ENCODE measurements at places on chromosomes 5 and 9.
A peak's percentile ranks its signal among the peaks of the same experiment; 100 is the strongest.

GRCh38 chr9:21919377-21920362 lies 74.5 kb downstream of the CDKN2A start:
- DNase-seq: peak; percentile 72

GRCh38 chr5:173010547-173011464 lies 27.2 kb downstream of the ATP6V0E1 start:
- DNase-seq: no peak

DNA sequence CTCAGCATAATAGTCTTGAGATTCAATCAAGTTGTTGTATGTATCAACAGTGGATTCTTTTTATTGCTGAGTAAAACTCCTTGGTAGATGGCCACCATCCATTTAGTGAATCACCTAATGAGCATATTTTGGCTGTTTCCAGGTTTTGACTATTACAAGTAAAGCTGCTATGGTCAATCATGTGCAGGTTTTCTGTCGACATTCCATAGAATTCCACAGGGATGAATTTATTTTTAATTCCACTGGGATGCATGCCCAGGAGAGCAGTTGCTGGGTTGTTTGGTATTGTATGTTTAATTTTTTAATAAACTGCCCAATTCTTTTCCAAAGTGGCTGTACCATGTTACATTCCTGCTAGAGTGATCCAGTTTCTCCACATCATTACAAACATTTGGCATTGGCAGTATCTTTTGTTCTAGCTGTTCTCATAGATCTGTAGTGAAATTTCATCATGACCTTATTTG lies 10.5 kb upstream of the S1PR3 start:
- DNase-seq: no peak

DNA sequence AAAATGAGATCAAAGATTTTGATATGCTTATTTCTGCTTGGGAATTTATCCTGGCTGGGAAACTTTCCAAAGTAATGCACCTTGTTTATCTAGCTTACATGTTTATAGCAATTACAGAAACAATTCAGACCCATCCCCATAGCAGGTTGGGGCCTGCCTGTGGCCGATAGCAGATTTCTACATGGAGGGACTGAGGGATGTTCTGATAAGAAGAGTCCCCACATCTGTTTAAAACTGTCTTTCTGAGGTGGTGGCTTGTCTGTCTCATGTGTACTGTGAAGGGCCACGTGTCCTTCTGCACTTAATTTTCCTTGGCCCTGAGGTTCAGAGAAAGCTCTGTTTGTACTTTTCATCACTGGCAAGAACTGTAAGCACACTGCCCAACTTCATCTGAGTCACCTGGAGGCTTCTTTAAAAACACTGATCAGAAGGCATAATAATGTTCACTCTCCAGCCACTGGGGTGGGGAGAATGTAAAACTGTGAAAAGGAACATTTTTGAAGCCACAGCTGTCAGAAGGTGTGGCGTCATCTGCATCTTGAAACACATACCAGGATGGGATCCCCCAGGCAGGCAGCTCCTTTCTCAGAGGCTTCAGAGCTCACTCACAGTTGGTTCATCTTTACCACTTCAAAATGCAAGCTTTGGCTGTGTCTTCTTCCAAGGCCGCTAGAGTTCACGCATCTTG lies 80.3 kb downstream of the MAP1B start:
- DNase-seq: no peak

DNA sequence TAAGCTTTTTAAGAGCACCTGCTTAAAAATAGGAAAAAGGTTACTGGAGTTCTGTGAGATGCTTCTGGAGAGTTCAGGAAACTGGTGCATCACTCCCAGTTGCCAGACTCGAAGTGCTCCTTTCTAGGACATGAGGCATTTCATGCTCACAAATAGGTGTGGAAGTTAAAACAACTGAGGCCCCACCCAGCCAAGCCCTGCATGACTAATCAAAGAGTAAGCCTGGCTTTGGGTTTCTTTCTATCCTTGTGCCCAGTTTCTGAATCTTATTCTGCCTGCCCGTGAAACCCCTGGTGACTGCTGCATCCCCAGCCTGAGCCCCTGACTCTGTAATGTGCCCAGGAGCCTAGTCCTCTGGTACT lies 7.7 kb downstream of the SPINK9 start:
- no peak for DNase-seq

GRCh38 chr5:152437866-152438265 lies 32.8 kb upstream of the NMUR2 start:
- DNase-seq: no peak

DNA sequence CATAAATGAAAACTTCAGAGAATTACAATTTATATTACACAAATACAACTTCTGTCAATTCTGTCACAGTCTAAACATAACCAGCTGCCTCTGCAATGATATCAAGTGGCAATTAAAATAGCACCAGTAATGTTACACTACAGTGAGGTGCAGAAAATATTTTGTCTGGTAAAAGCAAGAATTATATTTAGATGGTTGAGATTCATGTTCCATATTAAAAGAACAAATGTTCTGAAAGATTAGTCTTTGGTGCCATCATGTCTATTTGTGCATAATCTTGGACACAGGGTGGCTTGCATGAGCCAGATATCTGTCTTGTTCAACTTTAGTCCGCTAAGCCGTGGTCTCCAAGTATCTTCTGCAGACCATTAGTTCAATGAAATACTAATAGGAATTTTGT lies 29.0 kb upstream of the PRR16 start:
- DNase-seq: no peak

- no peak for DNase-seq
These were observed 77.8 kb downstream of the TENT4A start for GRCh38 chr5:6791031-6791430.

DNA sequence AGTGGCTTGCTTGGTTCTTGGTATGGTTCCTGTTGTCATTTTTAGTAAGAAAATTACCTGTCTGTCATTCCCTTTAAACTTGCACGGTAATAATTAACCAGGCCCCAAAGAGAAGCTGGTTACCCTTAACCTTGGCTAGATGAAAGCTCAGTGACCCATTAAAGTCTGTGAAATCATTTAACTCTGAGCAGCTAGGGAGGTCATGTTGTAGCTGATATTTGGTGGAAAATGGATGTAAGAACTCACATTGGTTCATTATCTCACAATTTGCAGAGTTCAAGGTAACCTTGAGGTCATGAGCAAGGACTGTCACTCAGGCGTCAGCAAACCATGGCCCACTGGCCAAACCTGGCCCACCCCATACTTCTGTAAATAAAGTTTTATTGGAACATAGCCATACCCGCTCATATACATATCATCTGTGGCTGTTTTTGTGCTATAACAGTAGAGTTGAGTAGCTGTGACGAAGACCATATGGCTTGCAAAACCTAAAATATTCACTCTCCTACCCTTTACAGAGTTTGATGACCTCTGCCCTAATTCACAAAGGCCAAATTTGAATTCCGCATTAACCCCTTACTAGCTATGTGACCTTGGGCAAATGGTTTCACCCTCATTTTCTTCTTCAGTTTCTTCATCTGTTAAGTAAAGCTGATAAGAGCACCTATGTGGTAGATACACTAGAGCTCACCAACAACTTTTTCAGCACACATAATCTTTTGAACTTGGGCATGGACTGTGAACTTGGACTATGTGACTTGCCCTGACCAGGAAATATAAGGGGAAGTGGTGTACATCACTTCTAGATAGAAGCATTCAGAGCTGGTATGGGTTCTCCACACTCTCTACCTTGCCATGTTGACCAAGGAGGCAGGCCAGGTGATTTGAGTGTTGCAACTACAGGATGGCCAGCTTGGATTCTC lies 61.5 kb upstream of the CPEB4 start:
- DNase-seq: no peak

DNA sequence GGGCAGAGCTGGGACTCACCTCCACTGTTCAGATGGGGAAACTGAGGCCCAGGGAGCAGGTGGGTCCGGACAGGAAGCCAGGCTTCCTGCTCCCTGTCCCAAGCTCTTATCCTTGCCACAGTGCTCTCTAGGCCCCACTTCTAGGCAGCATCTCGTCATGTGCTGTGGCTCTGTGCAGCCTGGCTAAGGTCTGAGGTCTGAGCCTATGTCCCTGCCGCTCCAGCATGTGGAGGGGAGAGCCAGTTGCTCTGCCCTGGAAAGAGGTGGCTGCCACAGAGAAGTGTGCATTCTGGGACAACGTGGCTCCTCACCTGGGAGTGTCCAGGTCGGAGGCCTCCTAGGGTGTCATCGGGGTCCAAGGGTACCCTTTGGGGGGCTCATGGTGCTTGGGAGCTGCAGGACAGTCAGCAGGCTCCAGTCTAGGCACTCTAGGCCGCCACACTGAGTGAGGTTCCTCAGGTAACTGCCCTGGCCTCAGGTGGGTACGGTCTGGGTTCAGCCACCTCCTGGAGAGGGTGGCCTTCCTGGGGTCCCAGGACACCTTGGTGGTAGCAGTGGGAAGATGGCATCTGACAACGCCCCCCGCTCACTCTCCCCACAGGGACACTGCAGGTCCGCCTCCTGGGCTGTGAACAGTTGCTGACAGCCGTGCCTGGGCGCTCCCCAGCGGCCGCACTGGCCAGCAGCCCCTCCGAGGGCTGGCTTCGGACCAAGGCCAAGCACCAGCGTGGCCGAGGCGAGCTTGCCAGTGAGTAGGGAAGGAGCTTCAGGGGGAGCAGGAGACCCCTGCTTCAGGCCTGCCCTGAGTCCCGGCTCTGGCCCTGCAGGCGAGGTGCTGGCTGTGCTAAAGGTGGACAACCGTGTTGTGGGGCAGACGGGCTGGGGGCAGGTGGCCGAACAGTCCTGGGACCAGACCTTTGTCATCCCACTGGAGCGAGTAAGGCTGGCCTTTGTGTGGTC lies 10.4 kb downstream of the PKN3 start:
- DNase-seq: no peak

GRCh38 chr5:151167022-151167421 lies 9.4 kb upstream of the ANXA6 start:
- DNase-seq: no peak

GRCh38 chr9:18638371-18639249 lies 164.7 kb downstream of the ADAMTSL1 start:
- no peak for DNase-seq

DNA sequence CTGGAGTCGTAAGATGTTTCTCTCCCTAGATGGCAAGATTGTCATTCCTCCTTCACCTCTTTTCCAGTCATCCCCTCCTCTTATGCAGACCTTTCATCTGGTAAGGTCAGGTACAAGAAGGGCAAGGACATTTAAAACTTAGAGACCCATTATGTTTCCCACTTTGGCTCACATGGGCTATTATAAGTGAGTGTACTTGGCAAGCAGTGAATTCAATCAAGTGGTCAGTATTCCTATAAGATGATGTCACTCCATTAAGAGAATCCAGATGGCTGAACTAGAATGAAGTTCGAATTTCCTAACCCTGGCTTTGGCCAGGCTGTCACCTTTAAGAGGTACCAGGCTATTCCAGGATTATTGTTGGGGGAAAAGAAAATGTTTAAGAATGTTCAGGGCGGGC lies 32.2 kb downstream of the ZNF131 start:
- no peak for DNase-seq

GRCh38 chr5:158857371-158857770 lies 242.3 kb downstream of the EBF1 start:
- no peak for DNase-seq

DNA sequence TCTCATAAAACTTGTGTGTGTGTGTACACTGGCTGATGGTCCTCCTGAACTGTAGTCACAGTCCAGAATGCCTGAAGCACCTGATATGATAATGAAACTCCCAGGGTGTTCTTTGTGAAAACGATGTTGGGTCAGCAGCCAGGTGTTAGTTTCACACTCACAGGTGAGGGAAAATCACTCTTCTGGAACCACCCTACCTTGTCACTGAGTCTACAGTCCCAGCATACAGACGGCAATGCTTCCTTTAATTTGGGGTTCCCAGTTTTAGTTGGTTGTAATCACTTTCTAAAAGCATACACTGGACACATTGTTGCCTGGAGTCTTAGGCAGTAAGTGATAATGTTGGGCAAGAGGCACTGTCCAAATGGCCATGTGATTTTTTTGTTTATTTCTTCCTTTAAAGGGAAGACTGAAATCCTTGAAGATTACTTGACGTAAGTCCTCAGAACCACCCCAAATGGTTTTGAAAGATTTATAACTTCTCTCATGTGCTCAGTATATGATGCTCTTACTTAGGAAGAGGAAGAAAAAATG lies 18.2 kb upstream of the MGAT1 start:
- no peak for DNase-seq

GRCh38 chr9:132739710-132740310 lies 69.5 kb downstream of the GTF3C4 start:
- DNase-seq: no peak

- no peak for DNase-seq
These were observed 139.9 kb upstream of the ACOT12 start for GRCh38 chr5:81533629-81534405.

DNA sequence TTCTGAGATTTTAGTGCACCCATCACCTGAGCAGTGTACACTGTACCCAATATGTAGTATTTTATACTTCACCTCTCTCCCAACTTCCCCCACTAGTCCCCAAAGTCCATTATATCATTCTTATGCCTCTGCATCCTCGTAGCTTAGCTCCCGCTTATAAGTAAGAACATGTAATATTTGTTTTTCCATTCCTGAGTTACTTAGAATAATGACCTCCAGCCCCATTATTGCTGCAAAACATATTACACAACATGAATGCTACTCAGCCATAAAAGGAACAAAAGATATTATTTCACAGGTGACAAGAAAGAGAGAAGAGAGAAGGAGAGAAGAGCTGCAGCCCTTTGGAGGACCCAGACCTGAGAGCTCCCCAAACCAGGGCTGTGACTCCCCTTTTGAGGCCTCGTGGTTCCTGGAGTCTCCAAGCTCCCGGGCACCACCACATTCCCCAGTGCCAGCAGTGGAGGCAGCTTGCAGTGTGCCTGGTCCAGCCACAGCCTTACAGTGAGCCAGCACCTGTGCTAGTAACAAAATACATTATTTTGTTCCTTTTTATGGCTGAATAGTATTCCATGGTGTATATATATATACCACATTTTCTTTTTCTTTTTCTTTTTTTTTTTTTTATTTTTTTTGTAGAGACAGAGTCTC lies 194.5 kb upstream of the DAB2 start:
- no peak for DNase-seq

DNA sequence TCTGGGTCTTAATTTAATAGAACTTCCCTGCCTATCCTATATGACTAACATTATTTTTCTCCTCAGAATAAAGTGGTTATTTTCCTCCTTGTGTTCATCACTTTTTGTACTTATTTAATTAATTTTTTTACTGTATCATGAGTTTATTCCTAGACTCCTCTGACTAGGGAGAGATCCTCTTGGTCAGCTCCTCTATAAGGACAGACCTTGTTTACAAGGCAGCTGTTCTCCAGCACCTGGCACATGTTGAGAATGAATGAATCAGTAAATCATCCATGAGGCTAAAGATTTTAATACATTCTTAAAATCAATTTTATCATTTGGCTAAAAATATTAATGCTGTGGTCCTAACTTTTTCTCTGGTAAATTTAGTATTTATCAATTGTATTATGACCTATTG lies 139.8 kb downstream of the NUDT12 start:
- no peak for DNase-seq

- DNase-seq: peak; percentile 61
These were observed 203.9 kb downstream of the FRMD3 start for GRCh38 chr9:83334320-83334719.

- DNase-seq: no peak
These were observed 700.5 kb upstream of the CDH10 start for GRCh38 chr5:25345240-25345771.

DNA sequence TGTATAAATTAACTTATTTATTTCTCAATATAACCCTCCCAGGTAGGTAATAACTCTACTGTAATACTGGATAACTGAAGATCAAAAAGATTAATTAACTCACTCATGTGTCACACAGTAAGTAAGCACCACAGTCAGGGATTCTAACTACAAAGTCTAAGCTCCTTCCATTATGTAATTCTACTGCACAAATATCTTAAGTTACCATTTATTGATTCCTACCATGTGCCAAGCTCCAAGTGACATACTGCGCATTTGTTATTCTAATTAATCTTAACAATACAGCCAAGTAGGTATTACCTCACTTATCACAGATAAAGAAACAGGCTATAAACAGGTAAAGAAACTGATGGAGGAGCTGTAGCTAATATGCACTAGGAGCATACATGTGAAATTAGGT lies 58.3 kb downstream of the RANBP6 start:
- no peak for DNase-seq
